ENCODE measurements at places on chromosomes 5 and 9. TPM values are rescaled to one million over a fixed set of nuclear protein-coding genes. Genes with fewer than 3 reads are reported as not detected.

MYOT gene
- polyA plus RNA-seq = 268 TPM

SHISAL2B gene
- polyA plus RNA-seq = not detected

ORM2 gene
- 0.37 TPM for polyA plus RNA-seq

JMY gene
- 11.1 TPM for polyA plus RNA-seq

RGMB gene
- 59.7 TPM for polyA plus RNA-seq

CARTPT gene
- polyA plus RNA-seq = not detected

GRCh38 chr5:108516785-108517184, 134.9 kb upstream of the FBXL17 start:
- no peak for DNase-seq

DNA sequence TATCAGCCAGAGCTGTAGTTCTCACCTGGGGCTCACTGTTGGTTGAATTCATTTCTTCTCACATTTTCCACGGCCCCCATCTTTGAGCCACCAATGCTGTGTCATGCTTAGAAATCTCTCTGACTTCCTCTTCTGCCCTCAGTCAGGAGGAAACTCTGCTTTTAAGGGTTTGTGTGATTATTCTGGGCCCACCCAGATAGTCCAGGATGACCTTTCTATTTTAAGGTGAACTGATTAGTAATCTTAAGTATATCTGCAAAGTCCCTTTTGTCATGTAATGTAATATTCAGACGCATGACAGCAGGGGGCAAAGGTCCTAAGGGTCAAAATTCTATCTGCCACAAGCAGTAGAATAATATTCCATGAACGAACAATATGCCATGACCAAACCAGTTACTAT, 88.4 kb downstream of the AK8 start:
- no peak for DNase-seq

- DNase-seq = no peak
These were observed 302.8 kb downstream of the EBF1 start for GRCh38 chr5:158796812-158797497.

- DNase-seq = no peak
These were observed 2.9 kb upstream of the OR2Y1 start for GRCh38 chr5:180742727-180743126.

- DNase-seq = no peak
These were observed 83.2 kb upstream of the NUDT12 start for GRCh38 chr5:103645816-103646215.

GRCh38 chr5:135973323-135974020, 18.7 kb upstream of the LECT2 start:
- DNase-seq = no peak

DNA sequence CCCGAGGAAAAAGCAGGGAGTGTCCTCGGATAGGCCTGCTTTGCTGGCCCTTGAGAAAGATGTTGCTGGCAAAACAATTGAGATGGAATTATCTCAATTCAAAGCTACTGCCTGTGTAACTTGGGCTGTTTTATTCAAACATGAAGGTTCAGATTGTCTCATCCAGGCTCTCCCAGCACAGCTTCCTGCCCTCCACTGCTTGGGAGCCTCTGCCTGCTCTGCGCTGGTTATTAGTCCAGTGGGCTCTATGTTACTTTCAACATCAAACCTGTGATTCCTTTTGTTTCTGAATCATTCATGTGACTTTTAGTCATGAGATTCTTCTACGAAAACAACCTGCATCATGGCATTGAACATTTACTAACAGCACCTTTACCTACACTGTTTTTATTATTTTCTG, 123.2 kb downstream of the SNCAIP start:
- DNase-seq = no peak

- peak; percentile 72 for DNase-seq
These were observed 81.3 kb downstream of the STK10 start for GRCh38 chr5:172106511-172107356.

- DNase-seq = no peak
These were observed 17.6 kb downstream of the MTX3 start for GRCh38 chr5:79973511-79973910.

DNA sequence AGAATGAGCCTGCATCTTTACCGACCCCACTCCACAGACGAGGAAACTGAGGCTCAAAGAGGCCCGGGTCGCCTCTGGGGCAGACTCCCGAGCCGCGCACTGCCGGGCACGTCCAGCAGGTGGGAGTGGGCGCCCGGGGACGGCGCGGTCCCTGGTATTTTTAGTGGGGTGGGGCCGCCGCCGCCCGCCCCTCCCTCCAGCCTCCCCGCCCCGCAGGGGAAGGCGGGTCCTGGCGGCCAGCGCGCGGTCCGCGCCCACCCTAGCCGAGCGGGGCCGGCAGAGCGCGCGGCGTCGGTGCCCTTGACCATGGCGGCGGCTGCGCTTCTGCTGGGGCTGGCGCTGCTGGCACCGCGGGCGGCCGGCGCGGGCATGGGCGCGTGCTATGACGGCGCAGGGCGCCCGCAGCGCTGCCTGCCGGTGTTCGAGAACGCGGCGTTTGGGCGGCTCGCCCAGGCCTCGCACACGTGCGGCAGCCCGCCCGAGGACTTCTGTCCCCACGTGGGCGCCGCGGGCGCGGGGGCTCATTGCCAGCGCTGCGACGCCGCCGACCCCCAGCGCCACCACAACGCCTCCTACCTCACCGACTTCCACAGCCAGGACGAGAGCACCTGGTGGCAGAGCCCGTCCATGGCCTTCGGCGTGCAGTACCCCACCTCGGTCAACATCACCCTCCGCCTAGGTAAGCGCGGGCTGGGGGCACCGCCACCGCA, at the start of gene LAMC3:
TSS of gene LAMC3 (plus strand) at position 266 of the 710 bp plus-strand sequence. CDS start at position 307, 41 bp downstream.
- no peak for DNase-seq

- no peak for DNase-seq
These were observed 59.5 kb downstream of the ERMP1 start for GRCh38 chr9:5773324-5773999.
